Hepatic stellate cell (primary cell): ENCODE measurements at places on chromosomes 12 and 14.

- no peak for DNase-seq
Observed at GRCh38 chr12:52434760-52435530, 774 bp upstream of the KRT75 start.

GRCh38 chr12:1716911-1717310, 26.0 kb downstream of the ADIPOR2 start:
- DNase-seq = no peak

GRCh38 chr12:79512068-79512467, 178.7 kb downstream of the PAWR start:
- DNase-seq = no peak

GRCh38 chr12:14963520-14963919, 2.1 kb upstream of the ARHGDIB start:
- no peak for DNase-seq

- DNase-seq = no peak
Observed at GRCh38 chr14:75627406-75627805, 33.3 kb downstream of the ERG28 start.

DNA sequence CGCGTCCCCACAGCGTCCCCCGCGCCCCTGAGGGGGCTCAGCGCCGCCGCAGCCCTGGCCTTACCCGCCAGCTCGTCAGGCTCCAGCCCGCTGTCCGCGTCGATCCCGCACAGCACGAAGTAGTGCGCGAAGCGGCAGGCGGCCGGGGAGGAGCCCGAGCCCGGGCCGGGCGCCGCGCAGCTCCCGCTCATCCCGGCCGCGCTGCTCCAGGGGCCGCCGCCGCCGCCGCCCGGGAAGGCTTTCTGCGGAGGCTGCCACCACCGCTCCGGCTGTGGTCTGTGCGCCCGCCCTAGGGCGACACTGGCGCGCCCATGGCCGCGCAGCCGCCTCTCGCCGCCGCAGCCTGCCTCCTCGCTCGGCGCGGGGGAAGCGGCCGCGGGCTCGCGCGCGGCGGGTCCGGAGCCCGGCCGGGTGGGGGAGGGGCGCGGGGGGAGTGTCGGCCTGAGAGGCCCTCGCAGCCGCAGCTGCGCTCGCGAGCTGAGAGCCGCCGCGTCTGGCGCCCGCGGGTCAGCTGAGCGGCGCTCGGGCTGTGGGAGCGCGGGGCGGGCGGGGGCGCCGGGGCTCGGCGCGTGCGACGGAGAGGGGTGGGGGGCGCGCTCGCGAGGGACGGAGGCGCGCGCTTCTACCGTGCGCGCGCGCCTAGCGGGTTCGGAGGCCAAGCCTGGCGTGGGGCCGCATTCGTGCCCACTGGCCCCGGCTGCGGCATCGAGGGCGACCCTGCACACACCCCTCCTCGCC, at the start of gene DENND5B:
TSS of gene DENND5B (minus strand) at position 495 of the 738 bp plus-strand sequence. CDS start at position 191, 304 bp downstream.
- DNase-seq = peak; percentile 76

GRCh38 chr12:79975143-79975542, 40.2 kb upstream of the PPP1R12A start:
- no peak for DNase-seq

- no peak for DNase-seq
Observed at GRCh38 chr12:39368096-39368495, 74.8 kb downstream of the KIF21A start.

DNA sequence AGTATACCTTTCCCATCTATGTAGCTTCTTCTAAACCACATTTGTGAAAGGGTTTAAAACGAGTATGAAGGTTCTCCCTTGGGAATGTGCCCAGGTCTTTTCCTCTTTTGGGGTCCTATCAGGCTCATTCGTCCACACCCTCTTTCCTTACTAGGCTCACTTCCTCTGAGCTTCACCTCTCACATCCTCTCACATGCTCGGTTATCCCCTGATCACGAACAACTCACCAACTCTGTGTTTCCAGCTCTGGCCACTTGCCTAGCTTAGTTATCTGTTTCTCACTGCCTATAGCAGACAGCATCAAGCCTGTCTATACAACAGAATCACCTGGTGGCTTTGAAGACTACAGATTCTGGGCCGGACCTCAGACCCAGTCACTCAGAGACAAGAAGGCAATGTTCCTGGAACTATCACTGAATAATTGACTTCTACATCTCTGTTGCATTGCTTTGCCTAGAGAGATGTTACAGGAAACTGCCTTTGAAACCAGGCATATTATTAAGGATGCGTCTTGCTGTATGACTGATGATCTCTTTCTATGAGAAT, 158.2 kb downstream of the FOXN3 start:
- DNase-seq = no peak

DNA sequence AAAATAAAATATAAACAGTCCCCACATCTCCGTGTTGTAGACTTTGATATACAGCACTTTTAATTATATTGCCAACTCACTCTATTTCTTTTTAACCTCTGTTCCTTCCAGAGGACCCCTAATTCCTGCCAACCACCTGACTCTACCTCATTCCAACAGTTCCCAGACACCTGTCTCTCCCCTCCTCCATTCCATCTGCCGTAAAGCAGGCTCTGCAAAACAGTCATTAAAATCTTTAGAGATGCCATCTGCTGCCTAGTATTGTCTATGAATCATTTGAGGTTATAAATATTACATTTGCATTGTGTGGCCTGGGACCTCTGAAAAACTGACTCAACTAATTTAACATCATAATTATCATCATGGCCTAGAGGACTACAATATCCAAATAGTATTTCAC, 148.8 kb upstream of the DCN start:
- no peak for DNase-seq

- peak; percentile 74 for DNase-seq
Observed at GRCh38 chr12:54413284-54414190, 5.5 kb downstream of the ITGA5 start.

DNA sequence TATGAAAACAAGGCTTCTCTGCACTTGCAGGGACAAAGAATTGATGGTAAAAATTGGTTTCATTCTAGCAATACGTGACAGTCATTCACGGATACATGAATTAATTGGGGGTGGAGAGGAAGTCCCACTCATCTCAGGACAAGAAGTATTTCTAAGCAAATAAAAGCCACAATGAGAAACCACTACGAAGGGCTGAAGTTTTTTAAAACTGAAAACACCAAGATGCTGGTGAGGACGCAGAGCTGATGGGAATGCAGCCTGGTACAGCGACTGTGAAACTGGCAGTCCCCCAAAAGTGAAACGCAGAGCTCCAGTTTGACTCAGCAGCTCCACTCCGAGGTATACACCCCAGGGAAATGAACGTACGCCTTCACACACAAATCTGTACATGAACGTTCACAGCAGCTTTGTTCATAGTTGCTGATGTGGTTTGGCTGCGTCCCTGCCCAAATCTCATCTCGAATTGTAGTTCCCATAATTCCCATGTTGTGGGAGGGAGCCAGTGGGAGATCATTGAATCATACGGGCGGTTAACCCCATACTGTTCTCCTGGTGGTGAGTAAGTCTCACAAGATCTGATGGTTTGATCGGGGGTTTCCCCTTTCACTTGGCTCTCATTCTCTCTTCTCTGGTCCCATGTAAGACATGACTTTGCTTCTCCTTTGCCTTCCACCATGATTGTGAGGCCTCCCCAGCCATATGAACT, 89.0 kb downstream of the SCARB1 start:
- peak; percentile 84 for DNase-seq

GRCh38 chr12:73266206-73266605, 994.0 kb downstream of the TRHDE start:
- DNase-seq = no peak

DNA sequence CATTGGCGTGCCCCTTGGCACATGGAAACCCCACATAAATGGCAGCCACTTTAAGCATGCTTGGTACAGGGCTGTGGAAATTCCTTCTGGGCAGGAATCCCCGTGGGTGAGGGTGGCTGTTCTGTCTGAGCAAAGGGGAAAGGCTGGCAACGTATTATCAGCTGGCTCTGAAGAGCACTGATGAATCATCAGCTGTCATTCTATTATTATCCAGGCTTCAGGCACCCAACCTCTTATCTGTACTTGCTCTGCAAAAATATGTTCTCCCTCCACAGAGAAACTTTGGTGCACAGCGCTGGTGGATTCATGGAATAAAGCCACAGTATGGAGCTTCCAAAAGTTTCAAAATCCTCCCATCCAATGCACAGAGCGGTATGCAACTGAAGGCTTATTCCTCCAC, 167.1 kb downstream of the TBX5 start:
- no peak for DNase-seq

DNA sequence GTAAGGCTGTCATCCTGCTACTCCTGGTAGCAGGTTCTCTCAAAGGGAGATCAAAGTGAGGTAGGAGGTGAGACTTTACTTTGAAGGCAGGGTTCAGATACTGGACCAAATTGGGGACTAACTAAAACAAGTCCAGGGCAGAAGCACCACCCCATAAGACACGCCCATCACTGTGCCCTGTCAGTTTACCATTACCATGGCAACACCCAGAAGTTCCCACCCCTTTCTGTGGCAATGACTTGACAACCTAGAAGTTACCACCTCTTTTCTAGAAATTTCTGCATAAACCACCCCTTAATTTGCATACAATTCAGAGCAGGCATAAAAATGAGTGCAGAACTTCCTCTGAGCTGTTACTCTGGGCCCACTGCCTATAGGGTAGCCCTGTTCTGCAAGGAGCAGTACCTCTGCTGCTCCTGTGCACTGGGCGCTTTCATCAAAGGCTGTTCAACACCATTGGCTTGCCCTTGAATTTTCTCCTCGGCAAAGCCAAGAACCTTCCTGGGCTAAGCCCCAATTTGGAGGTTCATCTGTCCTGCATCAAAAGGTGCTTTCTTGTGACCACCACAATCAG, 64.8 kb upstream of the MAX start:
- DNase-seq = no peak

- DNase-seq = no peak
Observed at GRCh38 chr12:120100630-120101029, 15.9 kb downstream of the RAB35 start.

GRCh38 chr12:131375972-131376345, 334.9 kb upstream of the SFSWAP start:
- no peak for DNase-seq

DNA sequence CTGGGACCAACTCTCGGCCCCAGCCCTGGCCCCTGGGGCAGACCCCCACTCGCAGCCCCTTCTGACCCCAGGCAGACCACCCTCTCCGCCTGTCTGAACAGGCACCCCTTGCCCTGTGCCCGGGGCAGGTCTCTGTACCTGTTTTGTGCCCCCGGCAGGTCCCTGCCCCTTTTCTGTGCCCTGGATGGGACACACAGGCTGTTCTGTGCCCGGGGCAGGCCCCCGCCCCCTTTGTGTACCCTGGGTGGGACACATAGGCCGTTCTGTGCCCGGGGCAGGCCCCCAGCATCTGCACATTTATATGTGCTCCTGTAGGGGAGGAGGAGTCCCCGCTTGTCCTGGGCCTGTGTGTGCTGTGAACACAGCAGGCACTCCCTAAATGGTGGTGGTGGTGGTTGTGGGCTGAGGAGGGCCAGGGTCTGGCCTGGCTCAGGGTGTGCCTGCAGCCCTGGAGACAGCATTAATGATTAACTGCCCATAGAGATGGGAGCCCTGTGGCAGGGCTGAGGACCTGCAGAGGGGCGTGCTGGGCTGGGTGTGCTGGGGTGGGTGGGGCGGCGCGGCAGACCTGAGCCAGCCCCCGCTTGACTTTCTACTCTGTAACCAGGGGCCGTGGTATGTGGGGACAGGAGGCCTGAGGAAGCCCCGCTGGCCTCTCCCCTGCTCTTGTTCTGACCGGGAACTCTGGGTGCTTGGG, 3.7 kb downstream of the FBRSL1 start:
- DNase-seq = no peak

GRCh38 chr12:113844495-113845210, 121.5 kb downstream of the RBM19 start:
- no peak for DNase-seq

- no peak for DNase-seq
Observed at GRCh38 chr14:68881396-68881795, 88.5 kb upstream of the ZFP36L1 start.

DNA sequence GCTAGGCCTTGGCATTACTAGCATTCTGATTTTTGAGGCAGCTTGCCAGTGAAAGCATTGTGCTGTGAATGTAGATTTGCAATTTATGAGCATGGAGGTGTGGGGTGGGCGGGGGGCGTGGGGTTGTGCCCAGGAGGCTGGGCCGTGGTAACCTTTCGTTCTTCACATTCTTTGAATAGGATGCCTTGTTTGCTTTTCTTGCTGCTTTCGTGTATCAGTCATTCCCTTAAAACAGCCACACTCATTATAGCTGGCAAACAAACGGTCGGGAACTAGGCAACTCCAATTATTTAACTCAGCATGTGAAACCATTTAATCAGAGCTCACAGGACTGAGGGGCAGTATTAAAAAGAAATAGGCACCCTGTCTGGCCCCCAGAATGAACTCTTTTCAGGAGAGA, 115.9 kb upstream of the PELI2 start:
- DNase-seq = no peak
